Activated T-cell treated with anti-CD3 and anti-CD28 coated beads, Interleukin-2, amount 50 U/mL, for 1 hour (primary cell): ENCODE measurements at places on chromosomes 7 and 10.

GRCh38 chr7:154231732-154232131 is 179.5 kb downstream of the DPP6 start:
- no peak for DNase-seq

- no peak for DNase-seq
Measured at GRCh38 chr10:86918022-86918471, 39.4 kb downstream of the MMRN2 start.

GRCh38 chr7:22296916-22297315 is 60.0 kb downstream of the RAPGEF5 start:
- no peak for DNase-seq

DNA sequence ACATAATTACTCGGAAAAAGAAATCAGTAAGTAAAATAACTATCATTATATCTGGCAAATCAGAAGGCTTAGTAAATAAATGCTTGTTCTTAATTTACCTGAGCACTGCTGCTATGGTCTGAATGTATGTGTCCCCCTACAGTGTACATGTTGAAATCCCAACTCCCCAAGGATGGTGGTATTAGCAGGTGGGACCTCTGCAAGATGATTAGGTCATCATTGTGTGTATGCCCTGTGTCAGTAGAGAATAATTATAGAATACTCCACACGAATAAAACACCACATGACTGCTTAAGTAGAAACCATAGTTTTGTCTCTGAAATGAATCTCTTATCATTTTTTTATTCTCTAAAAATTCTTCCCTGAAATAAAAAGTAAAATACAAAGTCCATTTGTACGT is 101.6 kb downstream of the RNF133 start:
- DNase-seq = no peak

- no peak for DNase-seq
Measured at GRCh38 chr7:155216475-155217272, 81.0 kb upstream of the INSIG1 start.

- DNase-seq = no peak
Measured at GRCh38 chr10:51162002-51162401, 87.7 kb downstream of the PRKG1 start.

DNA sequence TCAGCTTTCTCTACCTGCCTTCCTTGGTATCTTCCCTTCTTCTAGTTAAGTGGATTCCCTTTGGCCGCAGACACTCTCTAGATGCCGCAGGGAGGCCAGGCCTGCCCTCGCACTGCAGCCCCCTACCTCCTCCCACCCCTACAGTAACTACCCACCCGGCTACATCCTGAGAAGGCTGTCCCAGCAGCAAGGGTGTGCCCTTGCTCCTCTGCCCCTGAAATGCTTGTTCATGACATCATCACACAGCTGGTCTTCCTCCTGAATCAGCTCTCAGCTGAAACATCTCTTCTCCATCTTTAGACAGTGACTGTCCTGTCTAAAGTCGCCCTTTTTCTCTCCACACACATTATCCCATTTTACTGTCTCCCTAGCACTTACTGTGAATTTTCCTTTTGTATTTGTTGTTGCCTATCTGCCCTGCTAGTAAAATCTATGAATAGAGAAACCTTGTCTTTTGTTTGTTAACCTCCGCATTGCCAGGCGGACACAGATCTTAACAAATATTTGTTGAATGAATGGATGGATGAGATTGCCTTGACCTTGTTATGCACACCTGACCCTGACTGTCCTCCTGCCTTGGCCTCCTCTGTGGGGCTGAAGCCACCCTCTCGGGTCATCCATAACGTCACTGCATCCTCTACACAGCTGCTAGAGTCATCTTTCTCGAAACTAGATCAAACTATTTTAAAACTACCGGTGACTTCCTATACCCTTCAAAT is 108.9 kb upstream of the GATA3 start:
- no peak for DNase-seq

- no peak for DNase-seq
Measured at GRCh38 chr10:64288404-64288803, 767.2 kb downstream of the REEP3 start.

GRCh38 chr10:100083623-100084022 is 2.0 kb upstream of the CPN1 start:
- DNase-seq = no peak

- DNase-seq = no peak
Measured at GRCh38 chr7:80731281-80731680, 92.8 kb downstream of the CD36 start.

DNA sequence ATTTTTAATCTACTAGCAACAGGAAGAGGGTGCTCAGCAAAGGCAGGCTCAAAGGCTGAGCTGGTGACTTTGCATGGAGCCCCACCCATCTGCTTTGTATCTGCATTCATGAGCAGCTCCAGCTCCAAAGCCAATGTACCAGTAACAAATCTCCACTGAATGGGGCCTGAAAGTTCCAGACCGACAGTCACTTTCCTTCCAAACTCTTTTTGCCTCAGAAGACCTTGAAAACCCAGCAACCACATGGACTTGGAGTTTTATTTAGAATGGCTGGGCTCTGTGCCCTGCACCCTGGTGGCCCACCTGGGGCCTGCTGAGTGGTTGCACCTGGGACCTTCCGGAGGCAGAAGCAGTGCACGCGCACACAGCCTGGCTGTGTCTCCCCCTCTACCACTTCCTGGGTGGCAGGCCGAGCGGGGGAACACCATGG is 195.0 kb upstream of the PLXNA4 start:
- peak; percentile 40 for DNase-seq

DNA sequence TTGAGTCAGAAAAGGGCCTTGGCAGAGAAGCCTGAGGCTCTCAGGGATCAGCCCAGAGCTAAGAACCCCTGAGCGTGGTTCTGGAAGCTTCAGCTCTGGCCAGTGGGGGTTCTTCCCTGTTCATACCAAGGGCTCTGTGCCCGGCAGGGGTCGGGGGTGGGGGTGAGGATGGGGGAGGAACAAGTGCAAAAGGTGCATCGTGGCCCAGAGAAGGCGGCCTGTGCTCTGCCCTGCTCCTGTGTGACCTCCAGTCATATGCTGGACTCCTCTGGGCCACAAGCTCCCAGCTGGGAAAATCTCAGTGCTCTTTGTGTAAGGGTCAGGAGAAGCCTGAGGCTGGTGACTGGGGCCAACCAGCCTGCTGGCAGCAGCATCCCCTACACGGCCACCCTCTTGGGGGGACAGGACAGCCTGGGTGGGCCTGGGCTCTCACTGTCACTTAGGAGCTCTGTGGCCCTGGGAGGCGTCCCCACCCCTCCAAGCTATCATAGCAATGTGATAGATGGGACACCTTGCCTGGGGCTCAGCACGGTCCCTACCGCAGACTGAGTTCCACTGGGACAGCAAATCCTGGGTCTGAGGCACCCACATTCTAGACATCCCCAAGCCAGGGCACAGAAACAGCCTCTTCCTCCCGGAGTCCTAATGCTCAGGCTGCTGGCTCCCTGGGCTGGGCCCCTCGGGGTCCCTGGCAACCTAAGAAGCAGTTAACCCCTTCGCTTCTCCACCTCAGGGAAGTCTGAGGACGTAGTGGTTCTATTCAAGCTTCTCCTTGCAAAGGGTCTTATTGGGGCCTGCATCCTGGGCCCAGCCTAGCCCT is 2.5 kb downstream of the MMRN2 start:
- DNase-seq = no peak

DNA sequence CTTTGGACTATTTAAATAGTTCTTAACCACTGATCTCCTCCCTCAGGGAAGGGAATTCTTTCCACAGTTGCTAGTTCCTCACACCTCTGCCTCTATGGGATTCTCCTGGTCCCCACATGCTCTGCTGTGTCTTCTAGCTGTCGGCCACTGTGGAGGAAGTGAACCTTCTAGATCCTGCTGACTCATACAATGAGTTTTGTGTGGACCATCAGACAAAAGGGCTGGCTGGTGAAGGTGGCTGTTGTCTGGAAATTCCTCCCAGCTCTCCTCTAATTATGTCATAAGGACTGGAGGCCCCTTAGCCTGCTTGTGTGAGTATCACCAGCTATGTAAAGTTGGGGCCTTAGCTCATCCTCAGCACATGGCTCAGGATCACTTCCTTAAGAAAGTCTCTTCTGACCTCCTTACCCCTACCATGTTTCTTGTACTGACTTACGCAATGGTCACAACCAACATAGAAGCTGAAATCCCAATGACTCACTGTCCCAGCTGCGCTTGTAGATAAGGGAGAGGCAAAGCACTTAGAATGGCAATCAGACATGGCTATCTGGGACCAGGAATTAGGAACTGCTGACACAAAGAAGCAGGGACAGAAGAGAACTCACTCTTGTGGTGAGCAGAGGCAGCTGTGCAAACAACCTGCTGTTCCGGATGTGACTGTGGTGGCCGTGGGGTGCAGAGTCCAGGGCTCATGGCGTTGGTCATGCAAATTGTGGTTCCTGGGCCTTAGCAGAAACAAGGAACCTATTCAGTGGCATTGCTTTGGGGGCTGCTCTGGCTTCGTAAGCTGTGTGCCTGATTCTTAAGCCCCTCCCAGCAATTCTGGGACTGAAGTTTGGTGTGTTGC is 2.5 kb upstream of the MACC1 start:
- DNase-seq = no peak

- no peak for DNase-seq
Measured at GRCh38 chr10:26824015-26824690, 36.6 kb downstream of the ABI1 start.

- DNase-seq = no peak
Measured at GRCh38 chr7:2009541-2010001, 223.2 kb downstream of the MAD1L1 start.

GRCh38 chr7:105268056-105268455 is 120.7 kb downstream of the SRPK2 start:
- no peak for DNase-seq

- no peak for DNase-seq
Measured at GRCh38 chr10:69473304-69473990, 22.2 kb downstream of the TSPAN15 start.

- DNase-seq = no peak
Measured at GRCh38 chr10:7988989-7989388, 65.5 kb upstream of the GATA3 start.

GRCh38 chr7:37945336-37945735 is 24.9 kb downstream of the EPDR1 start:
- DNase-seq = no peak

DNA sequence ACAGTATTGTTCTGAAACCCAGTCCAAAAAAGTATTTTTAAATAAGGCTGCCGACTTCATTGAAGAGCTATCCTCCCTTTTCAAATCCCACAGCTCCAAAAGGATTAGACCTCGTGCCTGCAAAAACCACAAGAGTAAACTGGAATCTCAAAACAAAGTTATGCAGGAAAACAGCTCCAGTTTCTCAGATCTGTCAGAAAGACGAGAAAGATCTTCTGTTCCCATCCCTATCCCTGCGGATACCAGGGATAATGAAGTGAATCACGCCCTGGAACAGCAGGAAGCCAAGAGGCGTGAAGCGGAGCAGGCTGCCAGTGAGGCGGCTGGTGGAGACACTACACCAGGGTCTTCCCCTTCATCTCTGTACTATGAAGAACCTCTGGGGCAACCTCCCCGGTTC is 12.6 kb downstream of the MYPN start:
- DNase-seq = no peak

- no peak for DNase-seq
Measured at GRCh38 chr7:135616136-135616535, 46.2 kb upstream of the STMP1 start.

DNA sequence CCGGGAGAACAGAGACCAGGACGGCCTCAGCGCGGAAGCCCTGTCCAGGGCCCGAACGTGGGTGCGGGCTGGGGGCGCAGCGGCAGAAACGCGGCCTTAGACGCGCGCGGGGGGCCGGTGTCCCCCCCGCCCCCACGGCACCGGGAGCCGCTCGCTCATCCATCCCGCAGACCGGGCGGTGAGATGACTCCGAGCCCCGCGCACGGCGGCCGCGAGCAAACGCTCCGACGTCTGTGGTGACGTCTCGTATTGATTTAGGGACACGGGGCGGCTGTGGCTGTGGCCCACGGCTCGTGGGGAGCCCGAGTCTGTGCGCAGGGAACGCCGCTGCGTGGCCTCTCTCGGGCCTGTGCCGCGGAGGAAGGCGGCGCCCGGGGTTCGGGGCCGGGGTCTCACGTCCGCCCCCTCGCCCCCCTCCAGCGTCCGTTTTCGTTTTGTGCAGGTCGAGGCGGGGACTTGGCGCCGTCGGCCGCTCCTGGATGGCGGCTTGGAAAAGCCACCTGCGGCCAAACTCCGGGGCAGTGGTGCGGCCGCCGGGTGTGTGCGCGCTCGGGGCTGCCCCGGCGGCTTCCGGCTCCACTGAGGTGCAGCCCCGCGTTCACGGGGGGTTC is 1.0 kb upstream of the NKX6-2 start:
- no peak for DNase-seq

GRCh38 chr7:6395898-6396595 is 51.7 kb downstream of the DAGLB start:
- DNase-seq = no peak

GRCh38 chr10:89235073-89235798 is 16.3 kb downstream of the LIPA start:
- DNase-seq = no peak

GRCh38 chr10:110269374-110270318 is 35.1 kb downstream of the SMNDC1 start:
- DNase-seq = no peak

- DNase-seq = no peak
Measured at GRCh38 chr7:138352570-138353461, 107.2 kb upstream of the TRIM24 start.

DNA sequence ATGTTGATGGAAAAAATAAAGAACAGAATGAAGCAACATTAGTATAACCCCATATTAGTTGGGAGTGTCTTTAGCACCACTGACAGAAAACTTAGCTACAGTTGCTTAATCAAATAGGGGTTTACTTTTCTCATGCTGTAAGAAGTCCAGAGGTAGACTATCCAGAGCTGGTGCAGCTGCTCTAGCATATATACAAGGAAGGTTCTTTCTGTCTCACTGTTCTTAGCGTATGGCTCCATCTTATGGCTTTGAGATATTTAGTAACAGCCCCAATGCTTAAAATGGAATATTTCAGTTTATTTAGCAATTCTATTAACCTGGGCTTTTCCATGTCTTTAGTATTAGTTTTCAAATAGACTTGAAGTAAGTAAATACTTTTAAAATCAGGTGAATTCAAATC is 15.2 kb upstream of the WNT2 start:
- DNase-seq = no peak

- no peak for DNase-seq
Measured at GRCh38 chr10:4240608-4241197, 455.7 kb upstream of the KLF6 start.

DNA sequence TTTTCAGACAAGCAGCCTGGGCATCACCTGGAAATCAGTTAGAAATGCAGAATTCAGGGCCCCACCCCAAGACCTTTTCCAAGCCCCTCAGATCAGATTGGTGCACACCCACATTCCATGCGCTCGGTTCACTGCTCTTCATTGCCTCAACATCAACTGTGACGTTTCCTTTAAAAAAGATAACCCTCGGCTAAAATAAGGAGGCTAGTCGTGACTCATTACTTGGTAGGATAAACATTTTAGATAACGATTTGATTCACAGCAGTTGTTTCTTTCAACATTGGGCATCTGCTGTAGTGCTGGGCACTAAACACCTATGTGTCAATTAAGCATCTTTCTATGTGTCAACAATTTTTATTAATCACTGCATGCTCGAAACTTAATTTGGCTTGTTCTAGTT is 191.1 kb upstream of the LRGUK start:
- DNase-seq = no peak
